ENCODE measurements at places on chromosomes 1 and 21.

DNA sequence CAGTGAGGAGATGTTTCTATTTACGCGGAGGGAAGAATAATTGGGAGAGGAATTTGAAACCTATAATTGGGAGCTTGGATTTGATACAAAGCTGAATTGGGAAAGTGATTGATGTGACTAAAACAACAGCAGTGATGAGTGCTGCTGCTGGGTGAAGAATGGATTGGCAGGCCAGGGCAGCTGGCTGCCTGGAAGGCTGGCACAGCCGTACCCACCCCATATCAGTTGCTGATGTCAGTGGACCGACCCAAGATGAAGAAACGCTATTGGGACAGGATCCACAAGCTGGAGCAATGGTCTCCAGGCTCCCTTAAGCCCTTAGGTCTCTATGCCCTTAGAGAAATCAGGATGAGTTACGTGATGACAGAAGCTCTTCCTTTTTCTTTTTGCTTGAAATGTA lies 47.4 kb downstream of the GRIK1 start:
- DNase-seq, result no peak

DNA sequence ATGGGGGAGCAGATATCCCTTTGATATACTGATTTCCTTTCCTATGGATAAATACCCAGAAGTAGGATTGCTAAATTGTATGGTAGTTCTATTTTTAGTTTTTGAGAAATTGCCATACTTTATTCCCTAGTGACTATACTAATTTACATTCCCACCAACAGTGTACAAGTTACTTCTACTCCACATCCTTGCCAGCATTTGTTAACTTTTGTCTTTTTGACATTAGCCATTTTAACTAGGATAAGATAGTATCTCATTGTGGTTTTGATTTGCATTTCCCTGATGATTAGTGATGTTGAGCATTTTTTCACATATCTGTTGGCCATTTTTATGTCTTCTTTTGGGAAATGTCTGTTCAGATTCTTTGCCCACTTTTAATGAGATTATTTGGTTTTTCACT lies 620.6 kb upstream of the CAMK1G start:
- DNase-seq, result no peak

DNA sequence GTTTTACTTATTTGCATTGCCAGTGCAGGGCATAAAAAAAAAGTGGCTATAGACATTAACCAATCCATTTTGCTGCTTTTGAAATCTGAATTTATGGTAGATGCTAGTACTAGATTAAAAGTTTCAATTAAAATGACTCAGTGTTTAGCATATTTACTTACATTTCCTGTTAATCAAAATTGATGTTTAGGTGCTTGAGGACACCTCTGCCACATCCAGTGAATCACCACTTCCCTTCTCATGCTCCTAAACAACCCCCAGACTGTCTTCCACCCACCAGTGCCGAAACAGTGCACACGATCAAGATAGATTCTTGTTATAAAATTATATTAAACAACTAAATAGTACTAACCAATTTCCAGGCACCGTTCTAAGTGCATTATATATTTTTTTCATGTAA lies 32.7 kb downstream of the HSD17B7 start:
- no peak for DNase-seq

GRCh38 chr1:161494091-161494735 lies 11.0 kb upstream of the FCGR2A start:
- DNase-seq, result no peak

GRCh38 chr1:193674292-193674944 lies 488.0 kb upstream of the B3GALT2 start:
- DNase-seq, result no peak

GRCh38 chr21:43847301-43847700 lies 17.7 kb upstream of the AGPAT3 start:
- DNase-seq, result peak; percentile 91

GRCh38 chr1:223682502-223682901 lies 17.0 kb upstream of the CAPN8 start:
- no peak for DNase-seq

GRCh38 chr1:45395051-45395450 lies 54.8 kb upstream of the MUTYH start:
- DNase-seq, result no peak

DNA sequence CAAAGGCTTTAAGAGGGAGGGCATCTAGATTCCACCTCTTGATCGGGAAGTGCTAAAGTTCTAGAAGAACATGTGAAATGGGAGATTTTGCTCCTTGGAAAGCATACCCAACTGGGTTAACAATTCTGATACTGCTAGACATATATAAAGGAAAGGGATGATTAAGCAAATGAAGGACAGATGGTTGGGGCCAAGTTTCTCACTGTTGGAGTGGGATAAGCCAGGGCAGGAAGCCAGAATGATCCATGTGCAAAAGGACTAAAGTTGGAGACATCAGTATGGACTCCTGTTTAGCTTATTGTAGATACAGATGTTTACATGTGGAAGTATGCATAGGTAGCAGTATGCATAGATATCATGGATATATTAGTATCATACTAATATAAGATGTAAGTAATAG lies 16.8 kb downstream of the PLA2G5 start:
- no peak for DNase-seq

DNA sequence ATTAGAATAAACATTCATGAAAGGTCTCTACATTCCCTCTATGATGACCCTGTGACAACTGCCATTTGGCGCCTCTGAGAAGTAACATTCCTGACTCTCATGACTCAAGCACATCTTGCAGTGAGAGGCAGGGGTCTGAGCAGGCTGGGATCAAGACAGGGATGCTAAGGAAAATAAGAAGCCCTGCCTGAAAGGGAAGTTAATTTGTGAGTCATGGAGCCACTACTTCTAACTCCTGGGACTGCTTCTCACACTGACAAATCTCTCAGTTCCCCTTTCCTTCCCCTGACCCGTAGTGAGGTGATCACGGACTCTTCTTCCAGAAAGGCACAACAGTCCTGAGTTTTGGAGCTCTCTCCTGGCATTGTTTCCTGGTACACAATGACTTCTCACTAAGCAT lies 231.9 kb downstream of the TNR start:
- DNase-seq, result no peak

DNA sequence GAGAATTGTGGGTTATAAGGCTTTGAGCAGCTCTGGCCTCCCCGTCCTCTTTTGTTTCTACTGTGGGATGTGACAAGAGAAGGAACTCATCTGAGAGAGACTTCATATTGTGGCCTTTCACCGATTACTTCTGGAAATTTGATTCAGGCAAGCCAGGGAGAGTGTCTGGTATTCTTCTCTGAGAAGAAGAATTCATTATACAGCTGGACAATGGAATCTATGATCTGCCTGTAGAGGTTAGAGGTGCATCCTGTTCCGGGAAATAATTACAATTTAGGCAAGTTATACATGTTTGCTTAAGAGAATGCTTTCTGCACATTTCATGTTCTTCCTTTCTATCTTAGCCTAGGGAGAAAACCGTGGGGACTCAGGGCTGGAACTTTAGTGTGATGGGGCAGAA lies 12.8 kb upstream of the RNU1-2 start:
- no peak for DNase-seq

GRCh38 chr1:179177182-179177581 lies 52.3 kb downstream of the ABL2 start:
- no peak for DNase-seq

- no peak for DNase-seq
Observed at GRCh38 chr1:234433563-234434285, 45.3 kb downstream of the TARBP1 start.

- DNase-seq, result peak; percentile 48
Observed at GRCh38 chr1:193185901-193186731, at the start of gene B3GALT2. B3GALT2 (minus strand) TSS chr1:193186613; CDS start chr1:193181562, 5,051 bp downstream.

- DNase-seq, result no peak
Observed at GRCh38 chr1:79662596-79662995, 656.1 kb upstream of the ADGRL4 start.

DNA sequence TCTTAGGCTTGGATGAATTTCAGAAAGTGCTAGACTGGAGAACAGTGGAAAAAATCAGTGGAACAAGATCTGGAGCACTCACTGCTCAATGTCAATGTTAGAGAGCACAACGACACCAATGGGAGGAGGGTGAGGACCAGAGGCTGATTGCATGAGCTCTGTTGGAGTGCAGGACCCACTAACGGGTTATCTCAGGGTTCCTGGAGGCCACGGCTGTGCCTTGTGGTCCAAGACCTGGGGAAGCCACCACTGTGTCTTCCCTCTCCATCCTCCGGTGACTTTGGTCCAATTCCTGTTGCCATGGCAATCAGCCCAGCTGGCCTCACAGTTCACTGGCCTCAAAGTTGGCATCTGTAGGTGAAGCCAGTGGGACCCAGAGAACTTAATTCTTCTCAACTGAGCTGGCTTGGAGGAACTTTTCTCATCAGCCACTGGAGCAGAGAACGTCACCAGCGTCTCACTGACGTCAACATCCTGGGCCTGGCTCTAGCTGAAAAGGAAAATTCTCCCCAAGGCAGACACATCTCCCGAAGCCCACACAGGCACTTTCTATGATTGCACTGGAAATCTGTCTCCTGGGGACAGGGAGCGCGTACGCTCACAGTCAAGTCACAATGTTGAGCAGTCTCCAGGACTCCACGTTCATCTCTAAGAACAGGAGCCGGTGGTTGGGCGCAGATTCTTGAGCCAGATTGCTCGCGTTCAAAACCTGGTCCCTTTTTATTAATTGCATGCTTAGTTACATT lies 21.9 kb upstream of the GPR157 start:
- DNase-seq, result no peak

DNA sequence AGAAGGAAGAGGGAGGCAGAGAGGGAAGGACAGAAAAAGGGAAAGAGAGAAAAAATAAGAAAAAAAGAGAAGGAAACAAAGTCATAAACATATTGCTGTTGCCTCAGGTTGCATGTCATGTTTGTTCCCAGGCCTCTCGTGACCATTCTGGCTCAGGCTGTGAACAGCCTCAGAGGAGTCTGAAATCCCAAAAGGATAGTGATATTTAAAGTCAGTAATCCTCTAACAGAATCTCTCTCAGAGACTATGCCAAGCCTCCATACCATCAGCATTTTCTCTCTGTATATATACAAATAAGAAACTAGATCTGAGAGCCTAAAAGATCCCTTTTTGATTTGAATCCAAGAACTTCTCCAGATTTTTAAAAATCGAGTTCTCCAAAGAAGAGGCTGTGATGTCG lies 35.2 kb downstream of the GORAB start:
- no peak for DNase-seq

- no peak for DNase-seq
Observed at GRCh38 chr21:27813750-27814149, 846.9 kb upstream of the ADAMTS5 start.

DNA sequence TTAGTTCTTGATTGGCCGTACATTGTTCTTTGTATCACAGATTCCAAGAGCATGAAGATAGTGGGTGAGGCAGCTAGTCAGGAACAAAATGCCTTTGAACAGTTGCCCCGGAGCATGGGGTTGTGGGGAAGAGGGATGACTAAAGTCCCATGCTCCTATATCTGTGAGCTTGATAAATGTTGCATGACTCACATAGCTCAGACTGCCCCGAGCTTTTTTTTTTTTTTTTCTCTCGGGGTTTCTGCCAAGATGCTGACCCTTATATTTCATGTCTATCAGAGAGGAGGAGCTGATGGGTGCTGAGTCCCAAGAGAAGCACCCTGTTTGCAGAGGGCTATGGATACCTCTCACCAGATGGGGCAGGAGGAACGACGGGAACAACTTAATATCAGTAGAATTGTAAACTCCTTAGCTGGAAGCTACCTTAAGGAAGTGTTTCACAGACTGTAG lies 40.6 kb downstream of the SRRM1 start:
- no peak for DNase-seq

DNA sequence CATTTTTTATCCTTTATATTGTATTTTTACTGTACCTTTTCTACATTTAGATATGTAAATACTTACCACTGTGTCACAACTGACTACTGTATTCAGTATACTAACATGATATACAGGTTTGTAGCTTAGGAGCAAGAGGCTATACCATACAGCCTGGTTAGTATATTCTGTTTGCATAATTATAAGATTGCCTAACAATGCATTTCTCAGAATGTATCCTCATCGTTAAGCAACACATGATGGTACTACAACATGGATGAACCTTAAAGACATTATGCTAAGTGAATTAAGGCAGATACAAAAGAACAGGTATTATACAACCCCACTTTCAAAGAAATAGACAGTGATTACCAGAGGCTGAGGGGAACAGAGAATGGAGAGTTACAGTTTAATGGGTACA lies 62.7 kb downstream of the RUSC1 start:
- DNase-seq, result no peak

GRCh38 chr1:212256369-212256768 lies 28.8 kb upstream of the PPP2R5A start:
- no peak for DNase-seq

- peak; percentile 32 for DNase-seq
Observed at GRCh38 chr1:39102537-39103327, 76.6 kb downstream of the NDUFS5 start.

- DNase-seq, result no peak
Observed at GRCh38 chr1:68338081-68338480, 105.8 kb upstream of the WLS start.

DNA sequence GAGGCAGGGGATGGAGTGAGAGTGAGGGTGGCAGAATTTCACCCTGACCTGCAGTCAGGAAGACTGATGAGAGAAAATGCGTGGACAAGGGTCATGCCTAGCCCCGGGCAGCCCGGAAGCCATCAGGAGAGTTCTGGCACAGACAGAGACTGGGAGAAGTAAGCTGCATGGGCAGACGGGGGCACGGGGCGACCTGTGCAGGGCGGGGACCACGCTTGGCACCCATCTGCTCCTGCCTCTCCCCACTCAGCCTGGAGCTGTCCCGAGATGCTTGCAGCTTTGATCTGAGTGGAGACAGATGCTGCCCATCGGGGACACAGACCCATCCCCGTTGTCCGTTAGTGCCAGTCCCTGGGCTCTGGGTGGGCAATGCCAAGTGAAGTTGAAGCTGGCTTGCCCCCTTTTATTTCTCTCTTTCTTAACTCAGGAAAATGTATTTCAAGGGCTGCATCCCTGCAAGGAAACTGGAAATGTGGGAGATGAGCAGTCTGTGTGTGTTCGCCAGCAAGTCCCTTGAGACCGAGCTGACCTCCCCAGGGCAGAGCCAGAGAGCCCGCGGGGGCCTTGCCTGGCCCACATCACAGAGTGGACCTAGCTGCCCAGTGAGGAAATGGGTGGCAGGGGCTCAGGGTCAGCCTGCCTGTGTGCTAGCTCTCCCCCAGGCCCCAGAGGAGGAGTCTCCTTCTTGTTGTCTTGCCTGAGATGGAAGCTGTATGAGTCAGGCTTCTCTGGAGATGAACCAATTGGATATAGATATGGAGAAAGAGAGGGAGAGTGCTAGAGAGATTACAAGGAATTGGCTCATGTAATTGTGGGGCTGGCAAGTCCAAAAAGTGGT lies 121.3 kb upstream of the C1orf174 start:
- no peak for DNase-seq

GRCh38 chr1:1554926-1555915 lies 14.8 kb upstream of the TMEM240 start:
- no peak for DNase-seq

- no peak for DNase-seq
Observed at GRCh38 chr21:17859661-17860060, 40.5 kb upstream of the C21orf91 start.

DNA sequence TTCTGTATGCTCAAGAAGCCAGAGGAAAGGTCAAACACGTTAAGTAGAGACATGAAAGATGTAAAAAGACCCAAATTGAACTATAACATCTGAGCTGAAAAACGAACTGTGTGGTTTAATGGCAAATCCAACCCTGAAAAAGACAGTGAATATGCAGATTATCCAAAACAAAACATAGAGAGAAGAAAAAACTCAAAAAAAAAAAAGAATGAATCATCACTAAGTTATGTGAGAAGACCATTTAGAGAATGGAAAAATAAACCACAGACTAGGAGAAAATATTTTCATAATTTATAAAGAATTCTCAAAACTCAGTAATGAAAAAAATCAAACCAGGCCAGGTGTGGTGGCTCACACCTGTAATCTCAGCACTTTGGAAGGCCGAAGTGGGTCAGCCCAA lies 253.3 kb downstream of the PLPP3 start:
- DNase-seq, result no peak

- no peak for DNase-seq
Observed at GRCh38 chr1:167790117-167790516, 68.3 kb downstream of the MPZL1 start.
